Peyer's patch (tissue), 4 donors: ENCODE measurements at places on chromosomes 1 and 21. TPM values are rescaled to one million over a fixed set of nuclear protein-coding genes. Genes with fewer than 3 reads are reported as not detected.

GRCh38 chr21:38838598-38839327 lies 33.0 kb downstream of the ETS2 start:
- H3K27me3 ChIP-seq, result no peaks in the 10 kb centered on the region
- H3K36me3 ChIP-seq, result no peaks in the 10 kb centered on the region
- no peak for DNase-seq
- no peak overlapping the region for H3K27ac ChIP-seq
- no peak overlapping the region for H3K4me3 ChIP-seq

DNA sequence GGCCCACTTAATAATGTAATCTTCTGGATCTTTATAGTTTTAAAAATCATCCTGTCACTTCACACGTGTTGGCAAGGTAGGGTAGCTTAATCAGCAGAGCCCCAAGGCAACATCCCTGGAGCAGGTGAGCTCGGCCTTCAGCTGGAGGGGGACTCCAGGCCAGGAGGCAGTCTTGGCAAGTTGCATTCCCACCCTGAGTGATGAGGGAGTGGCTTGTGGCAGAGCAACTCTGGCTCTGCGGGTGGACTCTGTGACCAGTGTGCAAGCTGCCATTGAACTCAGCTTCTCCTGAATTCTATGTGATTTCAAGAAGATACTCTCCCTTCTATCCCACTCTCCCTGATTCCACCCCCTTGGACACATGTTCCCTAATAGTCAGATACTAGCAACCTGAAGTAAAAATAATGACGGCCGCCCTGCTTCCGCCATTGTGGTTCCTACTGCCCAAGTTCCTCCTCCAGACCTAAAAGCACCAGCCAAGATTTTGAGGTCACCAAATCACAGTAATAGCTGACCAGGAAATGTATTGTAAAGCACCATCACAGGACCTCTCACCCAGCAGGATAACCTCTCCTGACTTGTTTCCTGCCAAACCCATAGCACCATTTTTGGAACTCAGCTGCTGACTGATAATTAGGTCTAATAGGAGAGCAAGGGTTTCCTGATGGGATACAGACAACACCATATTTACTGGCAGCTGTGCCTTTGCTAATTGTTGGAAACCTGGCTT lies 11.5 kb upstream of the LYST start:
- H3K27me3 ChIP-seq, result no peaks in the 10 kb centered on the region
- H3K4me3 ChIP-seq, result no peak overlapping the region
- no peak for DNase-seq
- no peaks in the 10 kb centered on the region for H3K4me1 ChIP-seq
- no peaks in the 10 kb centered on the region for H3K36me3 ChIP-seq
- no peak overlapping the region for H3K27ac ChIP-seq

DNA sequence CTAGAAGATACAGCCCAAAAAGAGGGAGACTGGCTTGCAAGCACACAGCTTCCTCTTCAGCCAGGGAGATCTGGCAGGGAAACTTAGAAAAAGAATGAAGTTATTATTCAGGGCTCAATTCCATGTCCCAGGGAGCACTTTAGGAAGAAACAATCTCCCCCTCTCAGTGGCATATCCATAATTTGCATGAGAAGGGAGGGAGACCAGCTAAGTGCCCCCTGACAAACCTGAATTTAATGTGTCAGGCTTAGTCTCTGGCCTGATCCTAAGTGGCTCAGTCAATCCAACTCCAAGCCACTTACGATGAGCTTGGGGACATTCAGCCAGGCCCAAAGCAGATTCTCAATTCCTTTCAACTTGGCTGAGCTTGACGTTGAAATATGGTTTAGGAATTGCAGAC lies 17.7 kb upstream of the KCND3 start:
- H3K4me1 ChIP-seq, result no peaks in the 10 kb centered on the region
- no peaks in the 10 kb centered on the region for H3K36me3 ChIP-seq
- H3K27me3 ChIP-seq, result no peaks in the 10 kb centered on the region
- H3K27ac ChIP-seq, result no peak overlapping the region

DNA sequence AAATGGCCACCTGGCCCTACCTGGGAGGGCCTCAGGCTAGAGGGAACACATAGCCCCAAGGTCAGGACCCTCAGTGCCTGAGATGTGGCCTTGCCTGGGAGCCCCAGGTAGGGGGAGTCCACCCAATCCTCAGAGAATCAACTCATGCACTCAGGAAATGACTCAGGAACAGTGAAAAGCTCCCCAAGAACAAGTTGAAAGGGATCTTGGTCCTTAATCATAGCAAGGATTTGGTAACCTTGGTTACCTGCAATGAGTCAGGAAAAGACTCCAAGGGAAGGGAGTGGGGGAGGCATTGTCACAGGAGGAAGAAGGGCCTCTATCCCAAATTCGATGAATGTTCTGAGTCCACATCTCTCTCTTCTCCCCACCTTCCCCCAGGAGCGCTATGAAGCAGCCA lies 17.0 kb downstream of the MAP7D1 start:
- no peaks in the 10 kb centered on the region for H3K4me1 ChIP-seq
- H3K36me3 ChIP-seq, result no peaks in the 10 kb centered on the region
- H3K4me3 ChIP-seq, result no peak overlapping the region
- no peak overlapping the region for H3K27ac ChIP-seq
- H3K27me3 ChIP-seq, result no peaks in the 10 kb centered on the region

DNA sequence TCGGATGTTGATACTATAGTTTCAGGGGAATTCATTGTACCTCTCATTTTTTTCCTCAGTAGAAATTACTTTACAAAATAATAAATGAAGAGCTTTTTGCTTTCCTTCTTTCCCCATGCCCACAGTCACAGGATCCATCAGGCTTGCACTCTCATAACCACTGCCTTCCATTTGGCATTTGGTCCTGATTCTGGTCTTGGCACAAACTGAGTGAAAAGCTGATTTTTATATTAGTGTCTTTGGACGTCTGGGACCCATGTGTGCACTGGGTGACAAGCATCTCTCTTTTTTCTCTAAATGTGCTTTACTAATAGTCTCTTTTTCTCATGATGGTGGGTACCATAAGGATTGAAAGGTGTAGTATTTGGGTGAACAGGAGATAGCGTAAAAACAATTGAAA lies 2.8 kb downstream of the ELAVL4 start:
- no peaks in the 10 kb centered on the region for H3K4me1 ChIP-seq
- H3K36me3 ChIP-seq, result no peaks in the 10 kb centered on the region
- no peaks in the 10 kb centered on the region for H3K27me3 ChIP-seq

GRCh38 chr1:205916541-205916940 lies 26.7 kb downstream of the SLC26A9 start:
- H3K36me3 ChIP-seq, result no peaks in the 10 kb centered on the region
- no peak overlapping the region for H3K27ac ChIP-seq
- DNase-seq, result no peak
- no peak overlapping the region for H3K4me3 ChIP-seq
- H3K27me3 ChIP-seq, result no peaks in the 10 kb centered on the region

- H3K27ac ChIP-seq, result no peak overlapping the region
- no peaks in the 10 kb centered on the region for H3K27me3 ChIP-seq
- H3K4me3 ChIP-seq, result no peak overlapping the region
- no peak for DNase-seq
These were observed 656.4 kb downstream of the LTN1 start for GRCh38 chr21:28336314-28336713.

- H3K27ac ChIP-seq, result no peak overlapping the region
- H3K27me3 ChIP-seq, result no peaks in the 10 kb centered on the region
- no peaks in the 10 kb centered on the region for H3K4me1 ChIP-seq
- H3K4me3 ChIP-seq, result no peak overlapping the region
- DNase-seq, result no peak
These were observed 101.7 kb upstream of the FMN2 start for GRCh38 chr1:239989990-239990389.

DNA sequence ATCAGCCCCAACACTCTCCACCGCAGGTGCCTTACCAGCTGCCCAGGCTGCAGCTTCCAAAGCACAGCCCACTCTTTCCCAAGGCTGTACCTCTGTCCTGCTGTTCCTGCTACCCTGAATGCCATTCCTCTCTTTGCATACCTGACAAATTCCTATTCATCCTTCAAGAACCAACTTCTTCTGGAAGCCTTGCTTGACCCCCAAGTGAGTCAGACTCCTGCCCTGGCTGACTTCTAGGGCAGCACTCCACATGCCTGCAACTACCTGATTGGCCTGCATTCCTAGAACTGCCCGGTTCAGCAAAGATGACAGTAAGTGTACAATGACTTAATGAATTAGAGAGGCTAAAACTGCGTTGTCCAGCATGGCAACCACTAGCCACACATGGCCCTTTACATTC lies 20.8 kb upstream of the PDZK1IP1 start:
- no peaks in the 10 kb centered on the region for H3K4me1 ChIP-seq
- H3K4me3 ChIP-seq, result no peak overlapping the region
- no peaks in the 10 kb centered on the region for H3K27me3 ChIP-seq

- H3K4me1 ChIP-seq, result no peaks in the 10 kb centered on the region
- H3K27me3 ChIP-seq, result no peaks in the 10 kb centered on the region
- no peak for DNase-seq
- H3K4me3 ChIP-seq, result no peak overlapping the region
- H3K36me3 ChIP-seq, result no peaks in the 10 kb centered on the region
These were observed 39.9 kb downstream of the STUM start for GRCh38 chr1:226588484-226588883.

DNA sequence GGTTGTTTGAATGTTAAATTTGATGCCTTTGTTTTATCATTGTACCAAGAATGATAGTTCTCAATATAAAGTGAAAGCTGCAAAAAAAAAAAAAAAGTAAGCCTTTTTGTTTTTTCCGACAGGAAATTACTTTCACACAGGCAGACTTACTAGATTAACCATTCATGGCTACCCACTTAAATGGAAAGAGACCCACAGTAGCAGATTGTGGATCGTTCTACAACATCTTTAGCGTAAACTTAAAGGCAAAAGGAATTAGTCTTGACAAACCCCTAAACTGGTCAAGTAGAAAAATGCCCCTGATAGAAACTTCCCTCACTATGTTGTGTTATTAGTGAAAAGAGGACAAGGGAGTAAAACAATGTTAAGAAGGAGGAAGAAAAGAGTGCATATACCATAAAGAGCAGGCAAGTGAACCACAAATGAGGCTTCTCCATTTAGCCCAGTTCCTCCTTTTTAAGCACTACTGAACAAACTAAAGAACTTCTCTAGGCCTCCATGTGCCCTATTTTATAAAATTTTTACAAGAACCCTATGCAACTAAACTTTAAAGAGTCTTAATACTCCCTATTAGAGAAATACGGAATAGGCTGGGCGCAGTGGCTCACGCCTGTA lies 1560.3 kb downstream of the MRPL39 start:
- no peak overlapping the region for H3K4me3 ChIP-seq
- no peaks in the 10 kb centered on the region for H3K4me1 ChIP-seq
- no peaks in the 10 kb centered on the region for H3K36me3 ChIP-seq
- no peak overlapping the region for H3K27ac ChIP-seq
- no peaks in the 10 kb centered on the region for H3K27me3 ChIP-seq
- DNase-seq, result no peak

GRCh38 chr1:212178851-212179250 lies 106.4 kb upstream of the PPP2R5A start:
- no peak overlapping the region for H3K27ac ChIP-seq
- H3K27me3 ChIP-seq, result no peaks in the 10 kb centered on the region
- no peaks in the 10 kb centered on the region for H3K4me1 ChIP-seq
- H3K36me3 ChIP-seq, result no peaks in the 10 kb centered on the region
- H3K4me3 ChIP-seq, result no peak overlapping the region

DNA sequence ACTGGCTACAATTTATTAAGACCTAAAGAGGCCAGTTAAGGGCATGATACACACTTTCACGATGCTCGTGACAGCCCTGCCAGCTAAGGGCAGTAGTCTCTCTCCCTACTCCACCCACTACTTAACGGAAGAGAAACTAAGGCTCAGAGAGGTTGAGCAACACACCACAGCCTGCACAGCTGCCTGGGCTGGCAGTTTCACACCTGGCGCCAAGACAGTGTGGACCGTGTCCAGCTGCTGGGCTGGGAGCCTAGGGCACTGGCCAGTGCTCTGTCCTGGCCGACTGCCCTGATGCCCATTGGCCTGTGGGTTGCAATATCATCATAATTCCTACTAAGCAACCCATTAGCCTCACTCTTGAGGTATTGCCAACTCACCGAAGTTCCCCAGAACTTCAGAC lies 27.6 kb downstream of the TENT5C start:
- H3K4me1 ChIP-seq, result no peaks in the 10 kb centered on the region
- no peak for DNase-seq
- no peaks in the 10 kb centered on the region for H3K36me3 ChIP-seq
- no peak overlapping the region for H3K4me3 ChIP-seq
- H3K27me3 ChIP-seq, result no peaks in the 10 kb centered on the region
- H3K27ac ChIP-seq, result no peak overlapping the region

The FCER1A gene
- not detected for total RNA-seq

The RHD gene
- not detected for total RNA-seq

The FAM89A gene
- 0.94 TPM for total RNA-seq

The HFM1 gene
- not detected for total RNA-seq
